Astrocyte of the hippocampus (primary cell): ENCODE measurements at places on chromosomes 5 and 9.

- DNase-seq: no peak
Observed at GRCh38 chr5:109803854-109804253, 114.1 kb downstream of the MAN2A1 start.

GRCh38 chr5:179379321-179379890 is 34.1 kb upstream of the ADAMTS2 start:
- DNase-seq: no peak

- DNase-seq: no peak
Observed at GRCh38 chr5:163345216-163345615, 92.2 kb upstream of the CCNG1 start.

- DNase-seq: no peak
Observed at GRCh38 chr5:142097681-142098080, 10.9 kb upstream of the NDFIP1 start.

DNA sequence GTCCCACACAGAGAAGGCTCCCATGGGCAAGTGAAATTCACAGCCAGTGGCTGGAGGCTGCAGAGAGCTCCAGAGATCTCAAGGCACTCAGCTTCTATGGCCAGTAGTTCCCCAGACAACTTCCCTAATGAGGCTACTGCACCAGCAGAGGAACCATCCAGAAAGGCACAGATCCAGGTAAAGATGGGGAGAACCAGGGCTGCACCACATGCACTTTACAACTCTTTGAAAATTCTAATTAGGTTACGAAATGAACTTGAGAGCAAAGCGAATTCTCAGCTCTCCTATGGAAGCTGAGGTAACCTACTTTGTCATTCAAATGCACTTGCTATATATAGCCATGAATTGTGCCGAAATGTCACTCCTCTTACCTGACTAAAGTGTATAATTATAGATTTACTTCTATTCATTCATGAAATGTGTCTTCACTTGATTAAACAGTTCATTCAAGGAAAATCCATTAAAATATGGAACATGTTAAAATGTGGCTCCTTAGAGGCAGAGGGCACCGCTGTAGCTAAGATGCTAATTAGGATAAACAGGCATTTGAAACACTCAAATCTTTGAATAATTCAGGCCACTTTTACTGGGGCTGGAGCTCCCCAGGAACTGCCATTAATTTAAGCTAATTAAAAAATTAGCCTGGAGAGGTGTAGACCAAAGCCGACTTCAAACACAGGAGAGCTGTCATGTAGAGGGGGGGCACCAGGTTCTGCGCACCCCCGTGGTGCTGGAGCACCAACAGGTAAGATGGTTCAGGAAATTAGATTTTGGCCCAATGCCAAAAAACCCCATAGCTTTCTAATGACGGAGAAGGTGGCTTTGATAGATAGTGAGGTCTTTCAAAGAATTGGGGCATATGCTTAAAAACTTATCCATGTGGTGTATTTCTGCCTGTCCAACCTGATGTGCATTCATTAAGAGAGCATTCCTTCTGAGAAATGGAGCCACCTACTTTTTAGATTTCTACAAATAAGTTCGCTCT is 204.1 kb downstream of the GABBR2 start:
- no peak for DNase-seq

GRCh38 chr5:396531-396961 is 46.4 kb upstream of the EXOC3 start:
- DNase-seq: no peak

DNA sequence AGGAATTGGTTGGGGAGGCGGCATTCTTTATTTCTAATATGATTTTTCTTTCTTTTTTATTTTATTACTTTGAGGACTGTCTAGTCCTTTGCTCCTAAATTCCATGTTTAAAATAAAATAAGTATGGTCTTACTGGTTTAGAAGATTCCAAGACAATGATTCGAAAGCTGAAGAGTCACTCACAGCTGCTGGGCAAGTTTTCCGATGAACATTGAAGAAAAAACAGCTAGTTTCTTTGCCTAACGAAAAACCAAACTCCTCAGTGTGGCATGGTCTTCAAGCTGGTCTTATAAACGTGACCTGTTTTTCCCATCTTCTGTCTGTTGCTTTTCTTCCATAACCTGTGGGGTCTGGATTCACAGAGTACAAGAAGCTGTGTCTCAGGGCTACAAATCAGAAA is 25.1 kb downstream of the ZNF474 start:
- DNase-seq: no peak

- no peak for DNase-seq
Observed at GRCh38 chr5:142175039-142175438, 66.5 kb downstream of the NDFIP1 start.

GRCh38 chr5:73303148-73304079 is 130.4 kb downstream of the TMEM174 start:
- DNase-seq: no peak

DNA sequence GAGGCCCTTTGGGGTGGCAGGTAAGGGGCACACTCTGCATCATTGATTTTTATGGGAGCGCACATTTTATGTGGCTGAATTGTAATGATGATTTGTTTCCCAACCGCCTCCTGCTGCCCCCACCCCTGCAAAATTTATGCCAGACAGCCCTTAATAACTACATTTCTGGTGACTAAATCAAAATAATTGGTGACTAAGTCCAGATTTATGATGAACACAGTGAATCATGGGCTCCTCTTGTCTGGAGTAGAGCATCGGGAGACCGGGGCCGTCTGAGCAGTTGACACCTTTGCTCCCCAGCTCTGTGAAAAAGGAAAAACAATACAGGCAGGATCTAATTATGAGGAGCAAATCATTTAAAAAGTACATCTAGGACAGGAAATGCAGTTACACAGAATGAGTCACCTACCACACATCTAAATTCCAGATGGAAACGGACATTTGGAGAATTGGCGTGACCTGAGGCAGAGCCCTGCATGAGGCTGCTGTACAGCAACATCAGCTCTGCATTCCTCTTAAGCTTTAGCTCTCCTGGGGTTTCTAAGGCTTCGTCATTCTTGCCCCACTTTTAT is 58.9 kb downstream of the DOCK2 start:
- DNase-seq: peak; percentile 96

GRCh38 chr9:127570533-127571111 is 41.5 kb upstream of the STXBP1 start:
- no peak for DNase-seq

GRCh38 chr9:36995927-36996705 is 38.0 kb downstream of the PAX5 start:
- DNase-seq: peak; percentile 81

- peak; percentile 12 for DNase-seq
Observed at GRCh38 chr5:149517461-149518122, 33.6 kb downstream of the CSNK1A1 start.

DNA sequence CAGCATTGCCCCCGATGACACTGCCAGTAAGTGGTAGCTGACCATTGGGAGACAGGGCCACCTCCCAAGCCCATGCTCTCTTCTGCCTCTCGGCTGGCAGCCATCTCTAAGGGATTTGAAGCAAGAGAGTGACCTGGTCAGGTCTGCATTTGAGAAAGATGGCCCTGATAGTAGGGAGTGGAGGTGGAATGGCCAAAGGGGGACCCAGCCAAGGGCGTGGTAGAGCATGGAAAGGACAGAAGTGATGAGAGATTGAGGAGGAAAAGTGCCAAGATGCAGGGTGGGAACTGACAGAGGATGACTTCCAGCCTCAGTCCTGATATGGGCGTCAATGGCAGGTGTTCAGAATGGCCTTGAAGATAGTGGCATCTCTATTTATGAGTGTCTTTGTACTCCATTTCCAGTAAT is 9.0 kb downstream of the ABL1 start:
- no peak for DNase-seq

DNA sequence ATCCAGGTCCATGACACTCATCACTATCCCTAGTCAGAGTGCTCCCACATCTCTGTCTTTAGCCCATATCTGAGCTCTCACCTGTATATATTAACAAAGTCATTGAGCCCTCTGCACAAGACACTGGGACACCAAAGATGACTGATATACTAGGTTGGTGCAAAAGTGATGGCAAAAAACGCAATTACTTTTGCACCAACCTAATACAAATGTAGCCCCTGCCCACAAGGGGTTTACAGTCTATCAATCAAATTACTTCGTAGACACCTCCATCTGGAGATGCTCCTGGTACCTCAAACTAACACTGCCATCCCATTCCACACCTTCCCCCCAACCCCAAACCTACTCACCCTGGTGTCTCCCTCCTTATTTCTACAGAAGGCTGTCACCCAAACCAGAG is 194.1 kb downstream of the MCTP1 start:
- DNase-seq: no peak

DNA sequence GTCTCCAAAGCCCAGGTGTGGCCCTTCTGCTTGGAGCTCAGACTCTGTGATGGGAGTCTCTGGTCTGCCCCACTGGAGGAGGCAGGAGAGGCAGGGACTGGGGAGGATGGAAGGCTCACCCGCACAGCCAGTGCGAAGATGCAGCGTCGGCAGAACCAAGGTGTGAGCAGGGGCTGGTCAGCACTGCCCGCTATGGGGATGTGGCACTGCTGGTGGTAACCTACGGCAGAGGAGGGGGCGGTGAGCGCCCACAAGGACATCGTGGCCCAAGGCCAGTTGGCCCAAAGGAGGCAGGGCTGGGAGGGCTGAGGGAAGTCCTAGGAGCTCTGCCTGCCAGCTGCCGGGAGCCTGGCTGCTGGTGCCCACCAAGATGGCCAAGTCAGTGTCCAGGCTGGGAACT is 7.3 kb downstream of the PHF19 start:
- DNase-seq: no peak

DNA sequence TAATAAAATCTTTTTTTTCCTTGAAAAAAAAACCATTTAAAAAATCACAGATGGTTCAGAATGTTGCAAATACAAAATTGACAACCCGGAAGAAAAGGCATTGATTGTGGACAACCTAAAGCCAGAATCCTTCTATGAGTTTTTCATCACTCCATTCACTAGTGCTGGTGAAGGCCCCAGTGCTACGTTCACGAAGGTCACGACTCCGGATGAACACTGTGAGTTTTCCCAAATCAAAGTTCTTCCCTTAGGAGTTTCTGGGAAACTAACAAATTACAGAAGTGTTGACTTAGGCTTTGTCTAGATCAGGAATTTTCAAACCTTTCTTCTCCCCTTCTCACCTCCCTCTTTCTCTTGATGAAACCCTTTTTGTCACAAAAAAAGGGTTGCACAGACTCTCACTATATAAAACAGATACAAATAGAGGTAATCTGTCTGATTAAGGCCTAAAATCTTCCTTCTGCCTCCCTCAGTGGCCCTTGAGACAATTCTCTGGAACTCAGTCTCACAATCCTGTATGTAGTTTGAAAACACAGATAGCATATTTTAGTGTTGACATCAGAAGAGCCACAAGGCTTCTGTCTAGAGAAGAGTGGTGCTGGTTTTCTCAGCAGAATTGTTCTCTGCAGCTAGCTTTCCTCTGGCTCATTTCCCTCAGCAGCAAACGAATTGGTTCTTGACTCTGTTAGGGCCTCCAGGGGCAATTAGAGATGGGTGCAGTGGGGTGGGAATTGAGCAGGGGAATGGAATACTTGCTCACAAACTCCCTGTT is 79.5 kb downstream of the OSMR start:
- peak; percentile 75 for DNase-seq

GRCh38 chr9:129871046-129871445 is 35.8 kb downstream of the USP20 start:
- DNase-seq: no peak

- DNase-seq: peak; percentile 47
Observed at GRCh38 chr9:98380065-98380681, 124.7 kb upstream of the TBC1D2 start.

DNA sequence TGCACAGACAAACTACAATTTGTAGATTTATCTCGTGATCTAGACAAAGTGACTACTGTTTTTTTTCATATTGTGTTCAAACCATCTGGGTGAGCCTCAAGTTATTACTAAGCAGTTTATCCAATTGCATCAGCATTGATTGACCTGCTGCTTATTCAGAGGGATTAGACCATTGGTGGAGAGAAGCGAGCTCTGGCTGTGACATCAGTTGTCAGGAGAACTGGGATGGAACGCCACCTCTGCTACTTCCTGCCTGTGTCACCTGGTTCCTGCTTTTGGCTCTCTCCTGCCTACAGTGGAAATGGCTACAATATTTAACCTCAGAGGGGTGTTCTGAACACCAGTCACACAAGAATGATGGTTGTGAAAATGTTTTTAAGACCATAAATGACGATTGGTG is 12.1 kb downstream of the NR4A3 start:
- DNase-seq: no peak

- peak; percentile 83 for DNase-seq
Observed at GRCh38 chr9:134642385-134643181, 980 bp downstream of the COL5A1 start.

DNA sequence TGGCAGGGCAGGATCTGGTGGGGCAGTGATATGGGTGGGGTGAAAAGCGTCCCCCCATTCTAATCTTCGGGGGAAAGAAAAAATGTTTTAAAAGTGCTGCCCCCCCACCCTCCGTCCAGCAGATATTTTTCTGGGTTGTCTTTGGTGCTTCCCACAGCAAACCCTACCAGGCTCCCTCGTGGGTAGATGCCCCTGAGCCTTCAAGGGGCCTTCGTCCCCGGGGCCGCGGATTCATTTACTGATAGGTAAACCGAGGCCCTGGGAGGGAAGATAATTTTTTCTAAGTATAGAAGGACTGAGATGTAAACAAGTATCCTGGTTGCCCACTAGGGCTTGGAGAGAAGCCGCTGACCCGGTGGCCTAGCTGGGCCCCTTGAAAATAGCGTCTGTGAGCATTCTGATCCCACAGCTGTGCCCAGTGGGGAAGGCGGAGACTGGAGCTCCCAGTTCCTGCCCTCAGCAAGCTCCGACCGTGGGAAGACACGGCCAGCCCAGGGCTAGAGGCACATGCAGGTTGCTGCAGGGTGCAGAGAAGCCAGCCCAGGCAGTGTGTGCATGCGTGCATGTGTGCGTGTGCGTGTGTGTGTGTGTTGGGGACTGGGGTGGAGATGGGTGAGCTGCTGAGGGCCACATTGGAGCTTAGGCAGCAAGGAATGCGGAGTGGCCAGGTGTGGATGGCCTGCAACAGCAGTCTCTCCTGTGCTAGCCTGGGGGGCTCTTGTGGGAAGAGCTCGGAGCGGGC is 6.0 kb upstream of the RXRA start:
- DNase-seq: peak; percentile 29

GRCh38 chr5:169431386-169431785 is 130.4 kb upstream of the SLIT3 start:
- no peak for DNase-seq

DNA sequence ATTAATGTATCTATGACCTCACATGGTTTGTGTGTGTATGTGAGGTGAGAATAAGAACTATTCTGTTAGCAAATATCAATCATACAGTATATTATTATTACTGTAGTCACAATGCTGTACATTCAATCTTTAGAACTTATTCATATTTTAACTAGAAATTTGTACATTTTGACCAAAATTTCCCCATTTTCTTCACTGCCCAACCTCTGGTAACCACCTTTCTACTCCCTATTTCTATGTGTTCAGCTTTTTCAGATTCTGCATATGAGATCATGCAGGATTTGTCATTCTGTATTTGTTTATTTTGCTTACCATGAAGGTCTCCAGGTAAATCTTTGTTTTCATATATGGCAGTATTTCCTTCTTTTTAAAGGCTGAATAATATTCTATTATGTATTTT is 607.9 kb downstream of the SLCO4C1 start:
- no peak for DNase-seq

DNA sequence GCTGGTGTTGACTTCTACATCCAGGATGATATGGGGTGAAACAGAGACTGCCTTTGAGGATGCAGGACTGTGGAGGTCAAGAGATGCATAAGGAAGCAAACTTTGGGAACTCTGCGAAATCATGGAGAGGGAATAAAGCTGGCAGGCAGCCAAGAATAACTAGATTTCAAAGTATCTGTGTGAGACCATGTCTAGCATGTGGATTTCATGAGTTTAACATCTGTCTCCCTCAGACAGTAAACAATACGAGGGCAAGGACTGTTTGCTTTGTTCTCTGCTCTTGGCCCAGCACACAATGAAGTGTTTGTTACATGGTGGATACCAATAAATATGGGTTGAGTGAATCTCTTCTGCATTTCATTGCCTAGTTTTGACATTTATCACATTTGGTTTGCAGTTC is 71.3 kb downstream of the RASEF start:
- DNase-seq: no peak
